Stimulated activated CD4-positive, alpha-beta T cell treated with anti-CD3 and anti-CD28 coated beads, Interleukin-4, amount 100 ng/mL, for 1 hour (primary cell): ENCODE measurements at places on chromosomes 6 and 20.

DNA sequence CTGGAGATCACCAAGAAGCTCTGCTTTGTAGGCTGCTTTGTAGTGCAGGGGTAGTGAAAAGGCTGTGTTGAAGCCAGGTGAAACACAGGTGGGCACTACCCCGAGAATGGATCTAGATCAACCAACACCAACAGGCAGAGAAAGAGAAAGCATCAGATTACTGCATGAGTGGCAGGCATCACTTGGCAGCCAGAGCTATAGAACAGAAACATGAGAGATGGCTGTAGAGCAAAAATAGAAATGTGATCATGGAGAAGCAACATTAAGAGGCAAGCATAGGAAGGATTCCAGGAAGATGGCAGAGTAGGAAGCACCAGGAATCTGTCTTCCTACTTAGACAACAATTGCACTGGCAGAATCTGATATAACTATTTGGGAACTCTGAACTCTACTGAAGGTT is 311.1 kb upstream of the TCF21 start:
- DNase-seq = no peak

GRCh38 chr6:169990095-169991030 is 238.9 kb downstream of the ERMARD start:
- peak; percentile 61 for DNase-seq

GRCh38 chr6:117280922-117281321 is 15.6 kb downstream of the VGLL2 start:
- no peak for DNase-seq

GRCh38 chr20:8398263-8399051 is 266.4 kb downstream of the PLCB1 start:
- DNase-seq = no peak

DNA sequence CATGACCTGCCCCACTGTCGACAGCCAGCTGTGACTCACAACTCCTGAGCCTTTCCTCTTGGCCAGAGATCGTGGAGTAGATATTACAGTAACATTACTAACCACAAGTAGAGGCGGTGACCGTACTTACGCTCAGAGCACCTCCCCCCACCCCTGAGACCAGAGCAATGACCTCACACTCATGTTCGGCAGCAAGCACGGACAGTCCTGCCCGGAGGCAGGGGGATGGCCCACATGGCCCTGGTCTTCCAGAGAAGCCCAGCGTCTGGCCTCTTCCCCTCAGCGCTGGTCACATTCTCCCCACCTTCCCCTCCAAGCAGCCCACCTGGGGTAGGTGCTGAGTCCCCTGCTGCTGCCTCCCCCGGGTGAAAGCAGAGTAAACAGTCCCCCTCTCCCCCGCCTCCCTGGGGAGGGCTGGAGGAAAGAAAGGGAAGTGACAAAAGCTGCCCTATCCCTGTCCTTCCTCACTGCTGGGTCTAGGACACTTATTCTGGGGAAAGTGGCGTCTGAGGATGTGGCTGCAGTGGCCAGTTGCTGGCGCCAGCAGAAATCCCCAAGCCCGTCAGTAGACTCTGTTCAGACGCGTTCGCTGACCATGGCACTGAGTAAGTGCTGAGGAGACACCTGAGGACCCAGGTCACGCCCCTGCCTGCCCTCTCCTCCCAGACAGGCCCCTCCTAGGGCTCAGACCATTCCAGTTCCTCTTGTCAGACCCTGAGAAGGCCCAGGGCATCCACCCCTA is 68.5 kb downstream of the MRPL14 start:
- DNase-seq = no peak

DNA sequence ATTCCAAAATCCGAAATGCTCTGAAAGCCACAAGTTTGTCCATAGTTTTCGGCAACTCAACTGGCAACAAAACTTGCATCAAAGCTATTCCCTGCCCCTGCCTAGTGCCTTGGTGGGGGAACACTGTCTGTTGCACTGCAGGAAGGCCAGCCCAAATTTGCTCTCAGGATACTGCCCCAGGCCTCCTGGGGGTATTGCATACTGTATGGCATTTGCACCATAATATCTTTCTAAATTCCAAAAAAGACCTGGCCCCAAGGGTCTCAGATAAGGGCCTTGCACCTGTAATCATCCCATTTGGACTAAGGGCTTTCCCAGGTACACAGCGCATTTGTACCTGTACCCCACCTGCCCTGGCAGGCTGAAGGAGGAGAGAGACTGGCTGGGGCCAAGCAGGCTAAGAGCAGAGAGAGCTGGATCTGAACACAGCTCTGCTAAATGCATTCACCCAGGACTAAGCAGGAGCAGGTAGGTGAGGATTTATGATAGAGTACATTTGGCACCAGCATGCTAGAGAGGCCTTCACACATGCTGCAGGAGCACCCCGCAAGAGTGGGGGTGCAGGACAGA is 4.0 kb upstream of the GRM4 start:
- no peak for DNase-seq

DNA sequence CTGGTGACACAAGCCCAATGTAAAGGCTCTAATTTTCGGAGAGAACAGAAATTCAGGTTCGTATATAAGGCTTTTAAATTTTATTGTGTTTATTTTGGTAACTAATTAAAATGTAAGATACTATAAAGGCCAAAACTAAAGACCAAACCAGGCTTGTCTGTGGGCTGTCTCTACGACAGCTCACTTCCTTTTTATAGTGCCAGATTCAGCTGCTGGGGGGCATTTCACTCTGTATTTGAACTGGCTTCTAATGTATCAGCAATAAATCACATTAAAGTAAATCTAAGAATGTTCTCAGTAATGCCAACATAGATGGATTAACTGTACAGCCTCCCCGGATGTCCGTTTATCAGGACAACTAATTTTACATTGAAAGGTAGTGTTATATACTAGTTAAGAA is 31.1 kb upstream of the STXBP5 start:
- DNase-seq = no peak

GRCh38 chr6:138588805-138589434 is 89.6 kb upstream of the NHSL1 start:
- DNase-seq = peak; percentile 28

DNA sequence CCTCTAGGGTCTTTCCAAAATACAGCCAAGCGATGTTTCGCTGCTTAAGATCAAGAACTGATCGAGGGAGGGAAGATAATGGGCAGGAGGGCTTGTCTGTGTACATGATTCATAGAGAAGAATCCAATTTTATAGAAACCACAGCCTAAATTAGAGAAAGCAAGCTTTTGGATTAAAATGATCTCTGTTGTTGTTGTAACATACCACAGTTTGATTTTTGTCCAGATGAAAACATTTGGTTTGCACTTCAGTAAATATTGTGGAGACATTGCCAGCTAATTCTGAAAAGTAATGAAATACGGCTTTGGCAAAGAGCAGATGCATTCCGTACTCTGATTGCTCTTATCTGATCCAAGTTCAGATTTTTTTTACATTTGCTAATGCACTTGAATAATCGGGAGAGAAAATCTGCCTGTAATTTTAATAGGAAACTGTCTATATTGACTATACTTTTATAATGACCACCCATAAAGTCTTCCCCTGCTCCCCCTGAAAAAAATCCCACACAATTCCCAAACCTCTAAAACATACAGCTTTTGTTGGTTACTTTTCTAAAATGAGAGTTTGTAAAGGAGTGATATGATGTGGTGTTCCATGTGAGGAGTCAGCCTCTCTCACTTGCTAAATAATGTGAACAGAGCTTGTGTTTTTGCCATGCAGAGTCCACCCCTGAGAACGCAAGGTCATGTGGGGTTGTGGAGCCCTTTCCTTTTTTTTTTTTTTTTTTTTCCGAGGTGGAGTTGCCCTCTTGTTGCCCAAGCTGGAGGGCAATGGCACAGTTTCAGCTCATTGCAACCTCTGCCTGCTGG is 199.9 kb downstream of the DTNBP1 start:
- no peak for DNase-seq
